ENCODE measurements at places on chromosomes 16 and 17.

- DNase-seq, result no peak
Observed at GRCh38 chr16:7378024-7378695, 45.5 kb downstream of the RBFOX1 start.

DNA sequence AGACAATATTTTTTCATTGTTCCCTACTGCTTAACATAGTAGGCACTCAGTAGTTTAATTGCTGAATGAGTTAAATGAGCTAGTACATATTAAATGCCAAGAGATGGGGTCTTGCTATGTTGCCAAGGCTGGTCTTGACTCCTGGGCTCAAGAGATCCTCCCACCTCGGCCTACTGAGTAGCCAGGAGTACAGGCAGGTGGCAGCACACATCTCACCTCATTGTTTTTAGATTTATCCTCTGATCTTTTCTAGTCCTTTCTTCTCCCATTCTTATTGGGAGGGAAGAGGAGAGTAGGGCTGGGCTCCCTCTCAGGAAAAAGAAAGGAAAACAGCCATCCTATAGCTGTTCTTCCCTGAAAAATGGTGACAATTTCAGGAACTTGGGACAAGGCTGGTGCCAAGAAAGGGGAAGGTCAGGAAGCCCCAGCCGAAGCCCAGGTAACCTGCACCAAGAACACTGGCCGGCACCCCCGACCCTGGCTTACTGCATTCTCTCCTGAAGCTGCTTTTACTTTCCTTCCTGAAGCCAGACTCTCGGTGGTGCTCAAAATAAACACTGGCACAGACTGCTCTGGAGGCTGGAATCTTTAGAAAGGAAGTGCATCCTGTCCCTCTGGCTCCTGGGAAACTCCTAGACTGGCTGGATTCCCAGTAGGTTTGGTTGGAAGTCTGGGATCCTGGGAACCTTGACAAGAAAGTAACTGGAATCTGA lies 2.7 kb downstream of the TNFAIP1 start:
- DNase-seq, result no peak

DNA sequence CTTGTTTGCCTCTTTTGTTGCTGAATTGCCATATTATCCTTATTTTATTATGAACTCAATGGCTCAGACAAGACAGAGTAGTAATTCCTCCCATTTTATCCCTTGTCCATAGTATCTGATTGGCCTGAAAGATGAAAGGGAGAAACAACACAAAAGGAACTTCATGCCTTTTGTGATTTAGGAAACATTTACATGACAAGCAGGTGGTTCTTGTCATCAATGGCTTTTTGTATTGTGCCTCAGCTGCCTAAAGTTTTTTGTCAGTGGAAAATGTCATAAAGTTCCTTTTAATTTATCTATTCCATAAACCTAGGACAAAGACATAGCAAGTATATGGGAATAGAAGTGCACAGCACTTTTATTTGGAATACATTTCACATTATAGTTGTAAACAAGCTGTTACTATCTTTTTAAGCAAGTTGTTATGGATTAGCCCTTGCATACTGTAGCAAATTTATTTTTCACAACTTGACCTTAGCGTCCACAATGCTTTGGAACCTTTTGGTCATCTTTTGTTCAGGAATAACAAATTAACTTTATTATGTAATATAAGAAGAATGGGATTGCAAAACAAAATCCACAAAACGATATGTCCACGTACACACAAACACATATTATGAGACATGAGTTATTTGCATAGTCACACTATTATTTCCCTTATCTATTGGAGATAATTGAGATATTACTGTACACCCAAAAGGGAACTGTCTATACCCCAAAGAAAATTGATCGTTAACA lies 12.4 kb upstream of the MPHOSPH6 start:
- no peak for DNase-seq

GRCh38 chr16:64830653-64831052 lies 291.2 kb downstream of the CDH11 start:
- DNase-seq, result no peak

- no peak for DNase-seq
Observed at GRCh38 chr16:14168146-14168545, 97.0 kb downstream of the MRTFB start.

- no peak for DNase-seq
Observed at GRCh38 chr16:64718486-64718885, 403.4 kb downstream of the CDH11 start.

DNA sequence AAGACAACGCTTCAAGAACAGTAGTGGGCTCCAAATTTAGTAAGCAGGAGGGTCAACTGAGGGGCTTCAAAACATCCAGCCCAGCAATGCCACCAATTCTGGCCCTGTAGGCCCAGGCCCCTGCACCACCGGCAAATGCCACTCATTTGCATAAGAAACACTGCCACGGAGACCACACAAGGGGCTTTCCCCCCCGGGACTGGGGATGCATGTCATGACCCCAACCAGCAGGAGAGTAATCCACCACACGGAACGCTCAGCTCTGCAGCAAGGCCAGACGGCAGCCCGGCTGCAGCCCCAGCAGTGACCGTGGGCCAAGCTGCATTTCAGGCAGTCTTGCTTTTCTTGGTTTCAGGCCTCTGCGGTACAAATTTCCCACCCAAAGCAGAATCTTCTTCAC lies 14.1 kb downstream of the TMEM11 start:
- no peak for DNase-seq

DNA sequence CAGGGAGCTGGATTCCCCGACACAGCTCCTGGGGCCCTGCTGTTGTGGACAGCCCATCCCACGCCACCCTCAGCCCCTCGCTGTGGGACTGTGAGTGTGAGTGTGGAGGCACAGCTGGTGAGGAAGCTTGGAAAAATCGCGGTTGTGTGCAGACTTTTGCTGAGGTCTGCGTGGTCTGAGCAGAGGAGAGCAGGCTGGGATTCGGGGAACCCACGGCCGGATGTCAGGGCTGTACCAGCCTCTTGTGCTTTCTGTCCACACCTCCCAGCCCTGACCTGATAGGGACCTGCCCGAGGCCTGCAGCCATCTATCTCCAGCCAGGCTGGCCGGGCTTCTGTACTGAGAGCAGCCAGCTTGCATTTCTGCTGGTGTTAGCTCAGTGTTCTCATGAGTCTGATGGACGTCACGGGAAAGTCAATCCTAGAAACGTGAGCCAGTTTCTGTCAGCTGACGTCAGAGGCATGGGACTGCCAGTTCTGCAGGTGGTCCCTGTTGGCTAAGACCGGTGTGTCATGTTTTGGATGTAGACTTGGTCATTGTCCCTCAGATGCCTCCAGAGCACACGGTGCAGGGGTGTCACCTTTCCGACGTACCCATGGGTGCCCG lies 72.8 kb upstream of the ZNF750 start:
- no peak for DNase-seq

DNA sequence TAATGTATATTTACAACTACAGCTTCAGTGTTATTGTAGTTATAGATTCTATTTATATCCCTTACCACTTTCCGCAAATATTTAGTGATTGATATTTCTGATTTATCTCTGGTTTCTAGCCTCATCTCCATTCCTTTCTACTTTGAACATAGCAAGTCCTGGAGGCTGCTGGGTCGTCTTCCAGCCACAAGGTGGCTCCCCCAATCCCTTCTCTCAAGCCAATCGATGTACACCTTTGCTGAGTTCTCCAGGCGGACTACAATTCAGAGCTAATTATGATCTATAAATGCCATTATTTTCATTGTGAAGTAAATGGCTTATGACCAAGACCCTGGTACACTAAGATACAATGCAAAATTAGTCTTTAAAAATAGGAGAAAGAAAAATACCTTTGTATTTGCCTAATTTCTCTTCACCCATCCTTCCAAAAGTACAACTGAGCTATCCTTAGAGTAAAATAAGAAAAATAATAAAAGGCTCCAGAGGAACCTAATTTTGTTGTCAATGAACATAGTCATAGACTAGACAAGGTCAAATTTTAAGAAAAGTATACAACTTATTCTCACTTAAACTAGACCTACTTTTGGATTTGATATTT lies 122.1 kb downstream of the SKAP1 start:
- DNase-seq, result peak; percentile 3

DNA sequence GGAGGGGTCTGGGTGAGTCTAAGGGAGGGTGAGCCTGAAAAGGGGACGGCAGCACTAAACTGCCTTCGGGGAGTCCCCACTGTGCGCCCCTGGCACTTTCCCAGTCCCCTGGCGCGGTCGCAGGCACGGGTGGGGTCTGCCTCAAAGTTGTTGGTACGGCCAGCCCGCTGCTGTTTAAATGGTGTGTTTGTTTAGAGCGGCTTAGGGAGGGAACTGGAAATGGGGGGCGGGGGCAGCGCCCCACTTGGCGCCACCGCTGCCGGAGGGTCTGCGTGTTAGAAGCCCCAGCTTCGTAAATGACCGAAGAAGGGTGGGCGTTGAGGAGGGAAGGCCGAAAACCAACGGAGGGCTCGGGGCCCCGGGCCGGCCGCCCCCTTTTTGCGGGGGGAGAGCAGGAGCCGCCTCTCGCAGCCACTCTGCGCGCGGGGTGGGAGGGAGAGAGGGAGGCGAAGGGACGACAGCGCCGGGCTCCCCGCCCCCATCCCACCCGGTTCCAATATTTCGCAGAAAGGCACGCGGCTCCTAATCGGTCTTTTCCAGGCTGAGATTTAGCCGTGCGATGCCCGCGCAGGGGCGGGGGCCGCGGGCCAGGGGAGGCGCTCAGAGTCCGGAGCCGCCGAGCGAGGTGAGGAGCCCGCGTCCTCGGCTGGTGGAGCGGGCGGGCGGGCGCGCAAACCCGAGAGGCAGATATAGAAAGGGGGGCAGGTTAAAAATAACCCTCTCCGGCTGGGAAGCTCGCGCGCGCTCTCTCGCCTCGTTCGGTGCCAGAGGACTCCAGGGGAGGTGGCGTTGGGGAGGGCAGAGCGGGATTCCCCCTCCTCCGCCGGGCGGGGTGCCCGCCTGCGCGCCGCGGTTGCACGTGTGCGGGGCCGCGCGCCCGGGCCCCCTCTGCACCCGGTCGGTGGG lies 54.9 kb downstream of the SREBF1 start:
- DNase-seq, result peak; percentile 82

DNA sequence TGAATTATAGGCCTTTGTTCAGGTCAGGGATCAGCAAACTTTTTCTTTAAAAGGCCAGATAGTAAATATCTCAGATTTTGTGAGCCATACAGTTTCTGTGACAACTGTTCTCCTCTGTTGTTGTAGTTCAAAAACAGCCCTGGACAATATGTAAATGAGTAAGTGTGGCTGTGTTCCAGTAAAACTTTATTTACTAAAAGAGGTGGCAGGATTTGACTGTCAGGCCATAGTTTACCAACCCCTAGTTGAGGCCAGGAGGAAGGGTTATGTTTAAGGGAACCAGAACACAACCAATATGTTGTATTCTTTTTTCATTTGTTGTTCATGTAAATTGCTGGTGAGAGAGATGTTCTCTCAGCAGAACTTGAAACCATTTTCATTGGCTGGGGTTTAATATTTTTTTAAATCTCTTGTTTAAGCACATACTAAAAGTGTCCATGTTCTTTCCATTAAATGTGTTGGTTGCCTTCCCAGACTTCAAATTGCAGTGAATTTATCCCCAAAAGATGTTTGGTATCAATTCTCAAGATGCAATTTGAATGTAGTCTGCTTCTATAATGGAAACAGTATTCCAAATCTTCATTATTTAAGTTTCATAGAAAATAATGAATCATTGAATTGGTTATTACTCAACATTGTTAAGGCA lies 260.3 kb downstream of the FTO start:
- no peak for DNase-seq

- no peak for DNase-seq
Observed at GRCh38 chr16:4787068-4787467, 1.1 kb downstream of the SEPTIN12 start.

DNA sequence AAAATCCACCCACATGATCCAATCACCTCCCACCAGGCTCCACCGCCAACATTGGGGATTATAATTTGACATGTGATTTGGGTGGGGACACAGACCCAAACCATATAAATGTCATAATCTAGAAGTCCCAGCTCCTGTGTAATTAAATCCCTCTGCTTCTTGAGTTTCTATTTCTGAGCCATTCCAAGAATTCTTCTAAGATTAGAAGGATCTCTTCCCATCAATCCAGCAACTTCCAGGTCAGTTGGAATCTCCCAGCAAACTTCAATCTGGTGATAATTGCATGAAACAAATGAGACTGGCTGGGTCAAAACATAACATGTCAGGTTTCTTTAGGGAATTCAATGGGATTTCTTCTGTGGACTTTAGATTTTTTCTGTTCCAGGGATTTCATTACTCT lies 127.8 kb upstream of the CDH5 start:
- DNase-seq, result no peak

GRCh38 chr17:77323413-77324171 lies 182.8 kb downstream of the SEC14L1 start:
- no peak for DNase-seq

- peak; percentile 6 for DNase-seq
Observed at GRCh38 chr17:42709561-42709960, 27.2 kb downstream of the CNTNAP1 start.

DNA sequence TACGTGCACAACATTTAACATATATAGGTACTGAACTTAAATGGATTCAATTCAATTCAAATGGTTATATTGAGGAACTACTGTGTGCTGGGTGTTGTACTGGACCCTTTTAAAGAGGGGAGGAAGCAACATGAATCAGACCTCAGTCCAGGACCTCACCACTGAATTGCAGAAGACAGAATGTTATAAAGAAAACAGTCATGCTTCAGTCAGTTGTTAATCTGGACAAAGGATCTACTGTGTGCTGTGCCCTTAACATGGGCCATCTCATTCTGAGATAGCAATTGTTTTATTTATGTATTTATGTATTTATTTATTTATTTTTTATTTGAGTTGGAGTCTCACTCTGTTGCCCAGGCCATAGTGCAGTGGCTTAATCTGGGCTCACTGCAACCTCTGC lies 240.1 kb downstream of the HAPSTR1 start:
- no peak for DNase-seq

DNA sequence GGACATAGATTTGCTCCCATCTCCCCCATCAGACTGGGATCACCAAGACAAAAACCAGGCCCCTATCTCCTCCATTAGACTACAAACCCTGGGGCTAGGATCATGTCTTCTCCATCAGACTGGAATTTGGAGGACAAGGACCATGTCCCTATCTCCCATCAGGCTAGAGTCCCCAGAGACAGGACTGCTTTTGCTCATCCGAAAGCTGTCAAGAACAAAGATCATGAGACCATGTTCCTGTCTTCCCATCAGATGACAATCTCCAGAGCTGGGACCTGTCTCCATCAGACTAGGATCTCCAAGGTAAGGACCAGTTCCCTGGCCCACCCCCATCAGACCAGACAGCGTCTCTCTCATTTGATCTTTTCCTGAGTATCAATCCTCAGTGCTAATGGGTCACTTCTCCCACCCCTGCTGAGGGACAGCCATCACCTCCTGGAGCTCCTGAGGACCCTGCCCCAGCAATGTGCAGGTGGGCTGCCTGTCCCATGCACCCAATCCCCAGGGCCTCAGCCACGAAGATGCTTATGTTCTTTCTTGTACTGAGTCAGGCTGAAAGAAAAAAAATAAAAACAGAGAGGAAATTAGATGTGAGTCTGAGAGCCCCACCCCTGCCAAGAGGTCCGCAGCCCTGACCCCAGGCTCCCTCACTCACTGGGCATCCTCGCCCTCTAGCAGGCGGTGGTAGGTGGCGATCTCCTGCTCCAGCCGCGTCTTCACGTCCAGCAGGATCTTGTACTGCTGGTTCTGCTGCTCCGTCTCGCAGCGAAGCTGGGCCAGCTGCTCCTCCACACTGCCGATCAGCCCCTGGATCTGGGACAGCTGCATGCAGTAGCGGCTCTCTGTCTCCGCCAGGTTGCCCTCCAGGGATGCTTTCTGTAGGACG lies 90.3 kb downstream of the GOSR1 start:
- DNase-seq, result no peak

GRCh38 chr16:69204172-69204571 lies 17.2 kb downstream of the SNTB2 start:
- no peak for DNase-seq

Measured in hippocampal formation (tissue), 2 donors.